ENCODE measurements at places on chromosomes 3 and 15.

DNA sequence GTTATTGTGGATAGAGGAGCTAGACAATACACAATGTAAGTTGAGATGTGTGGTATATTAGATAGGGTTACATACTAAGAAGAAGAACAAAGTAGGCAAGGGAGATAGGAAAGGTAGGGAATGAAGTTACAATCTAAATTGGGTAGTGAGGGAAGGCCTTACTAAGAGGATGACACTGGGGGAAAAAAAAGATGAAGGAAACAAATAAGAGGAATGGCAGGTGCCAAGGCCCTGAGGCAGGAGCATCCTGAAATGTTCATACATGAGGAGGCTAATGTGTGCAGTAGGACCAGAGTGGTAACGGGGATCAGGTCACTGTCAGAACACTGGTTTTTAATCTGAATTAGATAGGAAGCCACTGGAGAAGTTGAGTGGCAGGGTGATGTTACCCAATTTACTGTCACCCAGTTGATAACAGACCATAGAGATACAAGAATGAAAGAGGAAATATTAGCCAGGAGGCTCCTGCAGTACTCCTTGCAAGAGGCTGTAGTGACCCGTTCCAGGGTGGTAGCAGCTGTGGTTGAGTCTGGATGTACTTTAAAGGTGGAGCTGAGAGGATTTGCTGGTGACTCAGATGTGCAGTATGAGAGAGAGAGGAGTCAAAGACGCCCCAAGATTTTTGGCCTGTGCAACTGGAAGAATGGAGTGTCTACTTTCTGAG lies 14.4 kb downstream of the RTP1 start:
- no peak for DNase-seq

DNA sequence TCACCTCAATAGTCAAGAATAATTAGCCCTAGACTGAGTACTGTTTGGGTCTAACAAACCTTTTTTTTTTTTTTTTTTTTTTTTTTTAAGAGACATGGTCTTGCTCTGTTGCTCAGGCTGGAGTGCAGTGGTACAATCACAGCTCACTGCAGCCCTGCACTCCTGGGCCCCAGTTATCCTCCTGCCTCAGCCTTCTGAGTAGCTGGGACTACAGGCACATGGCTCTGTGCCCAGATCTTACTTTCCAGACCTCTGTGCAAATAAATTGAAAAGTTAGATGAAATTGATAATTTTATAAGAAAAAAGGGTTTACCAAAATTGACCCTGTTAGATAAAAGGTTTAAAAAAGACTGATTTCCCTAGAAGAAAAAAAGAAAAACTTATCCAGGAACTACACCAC lies 79.0 kb downstream of the NR2E3 start:
- no peak for DNase-seq

DNA sequence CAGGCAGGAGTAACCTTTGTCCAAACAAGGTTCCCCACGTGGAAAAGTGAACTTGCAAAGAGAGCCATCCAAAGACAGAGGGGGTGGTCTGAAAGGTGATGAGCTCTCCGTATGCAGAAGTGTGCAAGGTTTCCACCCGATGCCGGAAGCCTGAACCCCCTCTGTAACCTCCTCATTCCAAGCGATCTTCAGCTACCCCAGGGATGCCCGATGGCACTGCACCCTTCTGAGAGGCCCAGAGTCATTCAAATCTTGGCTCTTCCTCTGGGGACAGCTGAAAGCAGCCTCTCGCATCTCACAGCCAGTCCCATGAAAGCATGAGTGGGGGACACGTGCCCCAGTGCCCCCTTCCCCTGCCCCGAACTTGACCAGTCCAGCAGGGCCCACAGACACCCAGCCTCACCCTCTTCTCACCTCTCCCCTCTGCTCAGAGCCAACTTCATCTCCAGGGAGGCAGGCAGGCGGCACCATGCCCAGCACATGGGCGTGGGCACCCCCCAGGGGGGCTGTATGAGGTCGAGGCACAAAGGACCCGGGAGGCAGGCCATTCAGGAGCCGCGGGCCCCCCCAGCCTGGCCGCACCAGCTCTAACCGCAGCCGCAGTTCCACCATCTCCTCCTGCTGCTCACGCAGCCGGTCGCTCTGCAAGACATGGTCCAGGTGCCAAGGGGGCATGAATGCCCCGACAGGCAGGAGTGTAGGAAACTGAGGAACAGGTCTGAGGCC lies 8.7 kb downstream of the KIF7 start:
- DNase-seq: no peak

GRCh38 chr3:23592961-23593931 lies 212.5 kb upstream of the UBE2E1 start:
- no peak for DNase-seq

Measured in activated T-helper 9 cell treated with anti-CD3 and anti-CD28 coated beads, Interleukin-2, amount 50 U/mL, for 16 hours (primary cell).